ENCODE measurements at places on chromosomes 5 and 9.

- DNase-seq: no peak
Measured at GRCh38 chr9:78028926-78029325, 2.7 kb downstream of the GNAQ start.

- no peak for DNase-seq
Measured at GRCh38 chr5:177314376-177315342, 3.0 kb upstream of the MXD3 start.

- DNase-seq: no peak
Measured at GRCh38 chr5:154475591-154476353, 2.3 kb downstream of the HAND1 start.

DNA sequence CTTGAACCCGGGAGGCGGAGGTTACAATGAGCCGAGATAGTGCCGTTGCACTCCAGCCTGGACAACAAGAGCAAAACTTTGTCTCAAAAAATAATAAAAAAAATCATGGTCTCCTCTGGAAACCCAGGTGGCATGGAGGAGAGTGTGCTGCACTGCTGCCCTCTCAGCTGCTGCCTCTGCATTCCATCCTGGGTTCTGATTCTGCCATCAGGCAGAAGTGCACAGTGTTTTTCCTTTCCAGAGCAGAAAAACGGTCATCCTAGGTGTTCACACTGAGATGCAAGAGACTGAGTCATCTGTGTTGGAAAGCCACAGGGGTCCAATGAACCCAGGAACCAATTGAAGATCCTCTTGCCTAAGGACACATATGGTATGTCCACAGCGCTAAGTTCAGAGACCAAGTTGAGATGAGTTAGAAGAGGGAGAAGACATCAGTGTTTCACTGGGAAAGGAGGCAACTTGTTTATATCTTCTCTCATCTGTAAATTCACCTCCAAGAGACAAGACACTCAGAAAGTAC, 88.8 kb upstream of the DMRT1 start:
- DNase-seq: no peak

GRCh38 chr5:179403426-179404147, 58.3 kb upstream of the ADAMTS2 start:
- DNase-seq: no peak
